ENCODE measurements at places on chromosomes 12 and 14.

DNA sequence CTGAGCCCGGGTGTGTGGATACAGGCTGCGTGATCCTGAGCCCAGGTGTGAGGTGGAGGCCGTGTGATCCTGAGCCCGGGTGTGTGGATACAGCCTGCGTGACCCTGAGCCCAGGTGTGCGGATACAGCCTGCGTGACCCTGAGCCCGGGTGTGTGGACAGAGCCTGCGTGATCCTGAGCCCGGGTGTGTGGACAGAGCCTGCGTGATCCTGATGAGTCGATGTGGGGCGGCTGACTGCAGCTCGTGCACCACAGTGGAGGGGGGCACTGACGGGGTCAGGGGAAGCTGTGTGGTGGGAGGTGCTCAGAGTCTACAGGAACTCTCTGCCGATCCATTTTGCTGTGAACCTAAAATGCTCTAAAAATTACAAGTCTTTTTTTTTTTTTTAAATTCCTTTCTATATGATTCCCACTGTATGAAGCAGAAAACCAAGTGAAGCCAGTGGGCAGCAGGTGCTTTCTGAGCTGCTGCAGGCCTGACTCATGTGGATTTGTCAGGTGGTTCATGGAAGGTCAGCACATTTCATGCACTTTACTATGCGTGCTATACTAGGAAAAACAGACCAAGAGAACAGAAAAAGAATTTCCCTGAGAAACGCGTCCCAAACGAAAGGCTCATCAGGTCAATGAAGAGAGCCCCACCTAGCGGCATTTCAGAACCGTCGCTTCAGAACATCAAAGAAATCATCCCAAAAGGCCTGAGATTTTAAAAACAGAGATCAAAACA is 19.3 kb downstream of the BRF1 start:
- DNase-seq = peak; percentile 41

DNA sequence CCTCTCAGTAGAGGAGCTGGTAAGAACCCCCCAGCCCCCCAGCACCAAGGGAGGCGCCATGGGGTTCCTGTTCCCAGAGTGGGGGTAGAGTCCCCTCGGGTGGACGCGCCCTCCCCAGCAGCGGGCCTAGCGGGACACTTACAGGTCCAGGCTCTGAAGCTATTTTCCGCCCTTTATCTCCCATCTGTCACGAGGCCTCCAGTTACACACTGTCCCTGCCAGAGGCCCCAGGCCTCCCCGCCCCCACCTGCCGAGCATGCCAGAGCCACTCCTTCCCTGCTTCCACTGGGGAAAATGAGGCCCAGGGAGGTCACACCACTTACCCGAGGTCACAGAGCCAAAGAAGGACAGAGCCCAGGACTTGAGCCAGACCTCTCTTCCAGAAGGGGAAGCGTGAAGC is 3.1 kb downstream of the C14orf180 start:
- DNase-seq = peak; percentile 78

GRCh38 chr14:59582845-59583509 is 6.4 kb upstream of the CCDC175 start:
- no peak for DNase-seq

- no peak for DNase-seq
These were observed 736.4 kb upstream of the LRFN5 start for GRCh38 chr14:40870252-40870651.

GRCh38 chr12:22256041-22256441 is 78.5 kb downstream of the ST8SIA1 start:
- no peak for DNase-seq

DNA sequence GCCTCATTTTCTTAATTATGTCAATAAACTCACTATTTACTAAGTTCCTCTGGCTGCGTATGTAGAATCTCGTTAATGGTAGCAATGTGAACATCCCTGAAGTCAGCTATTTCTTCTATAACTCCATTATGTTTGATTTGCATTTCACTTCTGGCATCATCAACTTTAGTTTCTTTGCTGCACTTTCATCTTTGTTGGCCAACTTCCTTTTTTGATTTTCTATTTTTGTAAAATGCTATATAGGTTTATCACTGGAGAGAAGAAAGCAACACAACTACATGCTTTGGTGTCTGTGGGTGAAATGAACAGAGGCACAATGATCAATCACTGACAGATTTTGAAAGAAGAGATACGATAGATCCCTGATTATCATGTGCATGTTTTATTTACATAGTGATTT is 58.5 kb upstream of the ATF7IP start:
- DNase-seq = no peak

- peak; percentile 59 for DNase-seq
These were observed 71.7 kb downstream of the FAR2 start for GRCh38 chr12:29220632-29221336.

- no peak for DNase-seq
These were observed 337.7 kb downstream of the EMP1 start for GRCh38 chr12:13534242-13534641.

DNA sequence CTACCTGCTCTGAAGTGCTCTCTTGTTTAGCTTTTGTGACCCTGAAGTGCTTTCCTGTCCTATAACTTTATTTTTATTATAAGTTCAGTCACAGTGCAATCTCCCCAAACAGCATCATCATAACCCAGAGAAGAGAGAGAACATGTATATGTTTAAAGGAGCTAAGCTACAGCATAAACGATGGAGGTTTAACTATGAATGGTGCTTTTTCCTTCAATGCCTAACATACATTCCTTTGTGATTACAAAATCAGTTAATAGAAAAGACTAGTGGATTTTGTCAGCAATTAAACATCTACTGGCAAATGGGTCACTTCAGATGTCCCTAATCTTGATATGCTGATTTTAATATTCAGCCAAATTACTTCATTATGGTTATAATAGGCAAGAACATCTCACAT is 46.4 kb downstream of the ZFYVE21 start:
- DNase-seq = no peak

GRCh38 chr12:48996794-48997718 is 2.1 kb downstream of the DDN start:
- peak; percentile 89 for DNase-seq

DNA sequence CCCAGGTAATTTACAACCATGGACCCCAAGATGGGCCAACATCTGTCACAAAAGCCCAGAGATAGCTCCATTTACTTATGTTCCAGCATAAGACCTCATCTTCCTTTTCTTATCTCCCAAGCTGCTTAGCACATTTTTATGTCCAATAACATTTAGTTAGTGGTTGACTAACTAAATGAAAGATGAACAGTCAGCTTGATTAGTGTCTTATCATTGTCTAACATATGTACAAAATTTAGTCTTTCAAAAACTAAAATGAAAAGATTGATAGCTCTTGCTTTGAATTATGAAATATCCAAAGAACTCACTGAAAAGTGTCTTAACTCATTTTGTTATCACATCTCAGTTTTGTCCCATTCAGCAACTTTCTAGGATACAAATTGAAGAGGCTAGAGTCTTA is 163.1 kb upstream of the EGLN3 start:
- DNase-seq = no peak

DNA sequence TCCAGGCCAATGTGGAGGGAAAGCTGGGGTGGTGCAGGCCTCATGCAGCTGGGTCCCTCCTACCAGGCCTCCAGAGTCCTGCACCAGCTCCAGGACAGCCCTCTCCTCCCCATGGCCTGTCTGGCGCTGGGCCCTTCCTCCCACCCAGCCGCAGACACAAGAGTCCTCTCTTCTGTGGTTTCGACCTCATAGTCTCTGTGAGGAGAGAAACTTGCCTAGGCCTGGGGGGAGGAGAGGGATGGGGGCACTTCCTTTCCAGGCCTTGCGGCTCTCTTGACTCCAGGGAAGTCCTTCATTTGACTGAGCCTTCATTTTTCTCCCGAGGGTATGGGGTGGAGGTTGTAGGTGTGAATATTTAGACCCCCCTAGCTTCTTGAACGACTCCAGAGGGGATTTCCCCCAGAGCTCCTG is 2.3 kb downstream of the MMP14 start:
- DNase-seq = no peak

GRCh38 chr12:75568801-75569200 is 57.4 kb upstream of the KRR1 start:
- DNase-seq = no peak

DNA sequence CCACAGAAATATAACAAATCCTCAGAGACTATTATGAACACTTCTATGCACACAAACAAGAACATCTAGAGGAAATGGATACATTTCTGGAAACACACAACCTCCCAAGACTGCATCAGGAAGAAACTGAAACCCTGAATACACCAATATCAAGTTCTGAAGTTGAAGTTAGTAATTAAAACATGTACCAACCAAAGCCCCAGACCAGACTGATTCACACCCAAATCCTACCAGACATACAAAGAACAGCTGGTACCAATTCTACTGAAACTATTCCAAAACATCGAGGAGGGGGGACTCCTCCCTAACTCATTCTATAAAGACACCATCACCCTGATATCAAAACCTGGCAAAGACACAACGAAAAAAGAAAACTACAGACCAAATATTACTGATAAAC is 114.7 kb upstream of the CCDC175 start:
- no peak for DNase-seq

GRCh38 chr12:2074792-2075191 is 22.0 kb downstream of the CACNA1C start:
- no peak for DNase-seq

DNA sequence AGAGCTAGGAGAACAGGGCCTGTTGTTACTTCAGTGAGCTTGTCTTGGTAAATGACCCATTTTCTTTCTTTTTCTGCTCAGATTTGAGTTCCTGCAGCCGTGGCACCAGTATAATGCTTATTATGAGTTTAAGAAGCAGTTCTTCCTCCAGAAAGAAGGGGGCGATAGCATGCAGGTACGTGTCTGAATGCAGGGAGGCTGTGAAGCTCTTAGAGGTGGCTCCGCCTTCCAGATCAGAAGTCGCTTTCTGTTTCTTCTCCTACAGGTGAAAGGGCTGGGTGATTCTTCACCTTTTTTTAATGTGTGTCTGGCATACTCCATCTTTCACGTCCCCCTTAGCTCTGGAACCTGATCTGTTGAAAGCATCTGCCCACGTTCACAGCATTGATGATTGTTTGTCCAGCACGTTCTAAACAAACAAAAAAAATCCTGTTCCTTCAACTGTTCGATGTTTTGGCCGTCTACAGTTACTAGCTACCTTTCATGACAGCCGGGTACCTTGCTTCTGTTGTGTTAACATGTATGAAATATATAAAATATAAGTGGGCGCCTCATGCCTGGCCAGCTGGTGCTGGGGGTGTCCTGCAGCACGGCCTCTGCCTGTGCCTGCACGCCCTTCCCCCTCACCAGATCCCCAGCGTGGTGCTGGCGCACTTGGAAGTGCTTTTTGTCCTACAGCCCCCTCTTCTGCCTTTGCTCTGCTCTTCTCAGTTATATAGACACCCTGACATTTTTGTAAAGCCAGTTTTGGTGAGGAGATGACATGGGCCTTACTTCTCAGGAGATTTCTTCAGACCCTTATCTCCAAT is 44.6 kb downstream of the SFSWAP start:
- no peak for DNase-seq

- no peak for DNase-seq
These were observed 5.8 kb downstream of the NID2 start for GRCh38 chr14:52063052-52063462.

DNA sequence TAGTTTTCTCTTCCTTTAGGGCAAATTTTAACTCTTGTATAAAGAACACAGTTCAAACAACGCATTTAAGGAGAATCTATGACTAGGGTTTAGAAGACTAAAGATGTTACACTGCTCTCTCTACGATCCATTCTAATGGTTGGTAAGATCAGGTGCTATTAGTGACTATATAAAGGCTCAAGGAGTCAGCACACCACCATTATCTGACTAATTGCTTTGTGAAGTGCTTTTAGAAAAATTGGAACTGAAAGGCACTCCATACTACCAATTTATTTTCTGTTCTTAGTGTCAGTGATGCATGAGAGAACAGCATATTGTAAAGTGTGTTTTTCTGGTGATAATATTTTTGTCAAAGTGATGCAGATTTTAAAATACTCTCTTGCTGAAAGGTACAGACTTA is 136.8 kb downstream of the SYT1 start:
- no peak for DNase-seq

GRCh38 chr12:94405413-94406116 is 54.1 kb downstream of the CEP83 start:
- DNase-seq = no peak

DNA sequence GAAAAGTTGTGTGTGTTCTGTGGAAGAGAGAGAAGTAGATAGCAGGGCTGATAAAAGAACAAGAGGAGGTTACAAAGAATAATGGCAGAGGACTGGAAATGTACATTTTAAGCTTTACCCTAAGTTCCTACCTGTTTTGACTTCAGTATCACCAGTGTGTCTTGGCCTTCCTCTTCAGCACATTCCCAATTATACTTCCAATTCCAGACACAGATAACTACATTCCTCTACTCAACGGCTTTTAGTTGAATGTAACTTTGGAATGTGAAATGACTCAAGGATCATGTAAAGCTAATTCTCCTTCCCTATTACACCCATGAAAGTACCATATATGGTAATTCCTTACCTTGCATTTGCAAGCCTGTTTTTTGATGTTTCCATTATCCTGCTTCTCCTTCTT is 5.0 kb downstream of the MGST1 start:
- DNase-seq = no peak

GRCh38 chr12:54991161-54991990 is 6.8 kb upstream of the TESPA1 start:
- DNase-seq = no peak

- peak; percentile 21 for DNase-seq
These were observed 11.0 kb downstream of the KRT7 start for GRCh38 chr12:52243856-52244614.

- no peak for DNase-seq
These were observed 231.0 kb upstream of the ATP2B1 start for GRCh38 chr12:89939522-89940215.

- peak; percentile 76 for DNase-seq
These were observed 198.9 kb downstream of the EPS8 start for GRCh38 chr12:15590180-15590826.

GRCh38 chr12:29528161-29528560 is 30.7 kb upstream of the OVCH1 start:
- no peak for DNase-seq

DNA sequence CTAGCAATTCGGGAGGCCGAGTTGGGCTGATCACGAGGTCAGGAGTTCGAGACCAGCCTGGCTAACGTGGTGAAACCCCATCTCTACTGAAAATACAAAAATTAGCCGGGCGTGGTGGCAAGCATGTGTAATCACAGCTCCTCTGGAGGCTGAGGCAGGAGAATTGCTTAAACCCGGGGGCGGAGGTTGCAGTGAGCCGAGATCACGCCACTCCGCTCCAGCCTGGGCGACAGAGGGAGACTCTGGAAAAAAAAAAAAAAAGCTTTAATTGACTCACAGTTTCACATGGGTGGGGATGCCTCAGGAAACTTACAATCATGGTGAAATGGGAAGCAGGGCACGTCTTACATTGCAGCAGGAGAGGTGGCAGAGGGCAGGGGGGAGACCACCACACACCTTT is 30.6 kb upstream of the SLC2A3 start:
- no peak for DNase-seq

GRCh38 chr12:90575995-90576394 is 379.0 kb downstream of the CCER1 start:
- no peak for DNase-seq

DNA sequence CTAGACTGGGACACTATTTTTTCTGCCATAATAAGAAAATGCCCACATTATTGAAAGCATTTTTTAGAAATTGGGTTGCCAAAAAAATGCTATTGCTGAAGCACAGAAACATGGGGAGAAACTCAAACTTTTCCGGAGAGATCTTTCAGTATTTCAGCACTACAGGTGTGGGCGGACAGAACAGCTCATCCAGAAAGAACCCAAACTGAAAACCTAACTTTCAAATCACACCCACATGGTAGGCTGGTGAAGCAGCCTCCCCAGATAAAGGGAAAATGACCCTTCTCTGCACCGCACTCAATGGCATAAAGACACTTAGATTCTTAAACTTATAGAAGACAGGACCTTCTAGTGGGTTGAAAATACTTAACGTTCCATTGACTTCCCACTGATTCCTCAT is 62.3 kb upstream of the TMPO start:
- DNase-seq = no peak

GRCh38 chr12:107309020-107309419 is 215.7 kb upstream of the CRY1 start:
- DNase-seq = no peak
